ENCODE measurements at places on chromosomes 16 and 17.

GRCh38 chr17:80381416-80381923 is 33.5 kb upstream of the ENDOV start:
- DNase-seq, result no peak

GRCh38 chr16:89139907-89140361 is 31.6 kb upstream of the CDH15 start:
- no peak for DNase-seq

GRCh38 chr16:86122681-86123342 is 223.8 kb downstream of the IRF8 start:
- no peak for DNase-seq

DNA sequence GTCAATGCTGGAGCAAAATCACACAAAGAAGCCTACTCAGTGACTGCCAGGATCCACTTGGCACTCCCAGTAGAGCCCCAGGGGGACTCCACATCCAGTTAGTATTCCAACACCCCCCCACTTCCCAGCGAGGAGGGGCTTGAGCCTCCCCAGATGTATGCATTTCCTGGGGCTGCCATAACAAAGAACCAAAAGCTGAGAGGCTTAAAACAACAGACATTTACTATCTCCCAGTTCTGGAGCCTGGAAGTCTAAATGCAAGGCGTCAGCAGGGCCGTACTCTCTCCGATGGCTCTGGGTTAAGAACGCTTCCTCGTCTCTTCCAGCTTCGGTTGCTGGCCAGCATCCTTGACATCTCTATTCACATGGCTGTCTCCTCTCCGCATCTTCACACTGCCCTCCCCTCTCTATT is 23.0 kb upstream of the GNA13 start:
- no peak for DNase-seq

DNA sequence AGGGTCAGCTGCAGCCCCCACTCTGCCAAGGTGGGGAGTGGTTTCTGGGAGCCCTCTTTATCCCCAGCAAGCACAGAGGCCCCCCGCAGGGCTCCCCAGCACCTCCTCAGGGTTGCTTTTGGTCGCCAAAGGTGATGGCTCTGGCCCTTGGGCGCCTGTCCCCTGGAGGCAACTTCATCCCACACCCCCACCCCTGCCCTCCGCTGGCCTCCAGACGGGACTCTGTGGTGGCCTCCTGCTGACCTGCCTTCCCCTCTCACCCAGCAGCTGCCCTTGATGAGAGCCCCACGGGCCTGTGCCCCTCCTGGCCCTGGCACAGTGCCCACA is 7.8 kb upstream of the RHOT2 start:
- DNase-seq, result no peak

- no peak for DNase-seq
These were observed 179.3 kb downstream of the SEC14L1 start for GRCh38 chr17:77320044-77320440.

DNA sequence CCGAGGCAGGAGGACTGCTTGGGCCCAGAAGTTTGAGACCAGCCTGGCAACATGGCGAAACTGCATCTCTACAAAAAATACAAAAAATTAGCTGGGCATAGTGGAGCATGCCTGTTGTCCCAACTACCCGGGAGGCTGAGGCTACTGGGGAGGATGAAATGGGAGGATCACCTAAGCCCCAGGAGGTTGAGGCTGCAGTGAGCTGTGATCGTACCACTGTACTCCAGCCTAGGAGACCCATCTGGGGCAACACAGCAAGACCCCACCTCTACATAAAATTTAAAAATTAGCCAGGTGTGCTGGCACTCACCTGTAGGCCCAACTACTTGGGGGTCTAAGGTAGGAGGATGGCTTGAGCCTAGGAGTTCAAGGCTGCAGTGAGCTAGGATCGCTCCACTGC is 1.8 kb downstream of the PAM16 start:
- no peak for DNase-seq

- no peak for DNase-seq
These were observed 46.4 kb downstream of the SPOP start for GRCh38 chr17:49631496-49631895.

- no peak for DNase-seq
These were observed 115.5 kb upstream of the TBX2 start for GRCh38 chr17:61284174-61284573.

- DNase-seq, result no peak
These were observed 197.3 kb upstream of the SDK2 start for GRCh38 chr17:73841431-73842060.

- peak; percentile 28 for DNase-seq
These were observed 630 bp downstream of the GRB2 start for GRCh38 chr17:75404731-75405364.

DNA sequence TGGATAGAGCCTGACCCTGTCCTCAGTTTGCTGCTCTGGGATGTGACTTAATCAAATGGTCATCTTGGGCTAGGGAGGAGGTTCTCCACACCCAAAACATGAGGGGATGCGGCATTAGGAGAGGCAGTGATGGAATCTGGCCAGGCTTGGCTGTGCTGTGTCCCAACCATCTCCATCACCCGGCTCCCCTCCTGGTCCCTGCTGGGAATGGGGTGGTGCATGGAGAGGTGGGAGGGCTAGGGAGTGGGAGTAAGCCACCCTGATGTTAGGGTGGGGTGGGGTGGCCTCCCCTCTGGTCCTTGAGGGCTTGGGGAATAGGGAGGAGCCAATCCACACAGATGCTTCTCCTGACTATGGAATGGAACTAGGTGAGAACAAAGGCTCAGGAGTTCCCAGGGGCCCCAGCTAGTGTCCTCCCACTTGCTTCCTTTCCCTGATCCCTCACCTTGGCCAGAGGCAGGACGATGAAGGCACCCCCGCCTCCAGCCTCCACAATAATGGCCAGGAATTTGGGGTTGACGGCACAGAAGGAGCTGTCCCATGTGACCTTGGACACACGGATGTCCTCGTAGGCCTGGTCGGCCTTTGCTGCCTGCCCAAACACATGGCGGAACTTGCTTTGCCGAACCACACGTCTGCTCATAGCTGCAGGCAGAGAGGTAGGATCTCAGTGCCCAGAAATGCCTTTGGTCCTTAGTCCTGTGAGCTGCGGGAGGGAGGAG is 1.8 kb downstream of the CORO6 start:
- no peak for DNase-seq

GRCh38 chr17:82160075-82160474 is 52.6 kb downstream of the CCDC57 start:
- DNase-seq, result no peak

GRCh38 chr16:78763821-78764440 is 664.5 kb downstream of the WWOX start:
- DNase-seq, result no peak

- DNase-seq, result no peak
These were observed 1.6 kb downstream of the PPL start for GRCh38 chr16:4935241-4935855.

DNA sequence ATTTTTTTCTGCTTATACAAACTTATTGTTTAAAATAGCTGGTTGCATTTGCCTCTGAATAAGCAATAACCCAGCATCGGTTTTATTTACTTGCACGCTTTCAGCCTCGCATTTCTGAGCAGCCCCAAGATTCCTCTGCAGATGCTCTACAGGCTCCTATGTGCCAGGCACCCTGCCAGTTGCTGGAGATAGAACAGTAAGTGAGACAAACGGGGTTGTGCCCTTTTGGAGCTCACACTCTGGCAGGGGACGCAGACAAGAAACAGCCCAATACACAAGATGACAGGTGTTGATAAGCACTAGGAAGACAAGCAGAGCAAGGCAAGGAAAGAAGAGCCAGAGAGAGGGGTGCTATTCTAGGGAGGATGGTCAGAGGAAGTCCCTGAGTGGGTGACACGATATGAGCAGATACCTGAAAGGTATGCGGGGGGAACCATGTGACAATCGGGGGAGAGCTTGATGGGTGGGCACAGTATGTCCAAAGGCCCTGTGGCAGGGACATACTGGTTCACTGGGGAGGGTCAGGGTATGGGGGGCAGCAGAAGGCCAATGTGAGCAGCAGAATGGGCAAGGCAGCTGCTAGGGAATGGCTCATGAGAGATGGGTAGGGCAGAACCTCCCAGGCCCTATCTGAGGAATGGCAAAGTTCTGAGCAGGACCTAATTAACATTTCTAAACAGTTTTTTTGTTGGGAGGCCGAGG is 18.7 kb upstream of the ADORA2B start:
- no peak for DNase-seq

GRCh38 chr17:79395545-79395944 is 215.3 kb downstream of the RBFOX3 start:
- DNase-seq, result no peak

DNA sequence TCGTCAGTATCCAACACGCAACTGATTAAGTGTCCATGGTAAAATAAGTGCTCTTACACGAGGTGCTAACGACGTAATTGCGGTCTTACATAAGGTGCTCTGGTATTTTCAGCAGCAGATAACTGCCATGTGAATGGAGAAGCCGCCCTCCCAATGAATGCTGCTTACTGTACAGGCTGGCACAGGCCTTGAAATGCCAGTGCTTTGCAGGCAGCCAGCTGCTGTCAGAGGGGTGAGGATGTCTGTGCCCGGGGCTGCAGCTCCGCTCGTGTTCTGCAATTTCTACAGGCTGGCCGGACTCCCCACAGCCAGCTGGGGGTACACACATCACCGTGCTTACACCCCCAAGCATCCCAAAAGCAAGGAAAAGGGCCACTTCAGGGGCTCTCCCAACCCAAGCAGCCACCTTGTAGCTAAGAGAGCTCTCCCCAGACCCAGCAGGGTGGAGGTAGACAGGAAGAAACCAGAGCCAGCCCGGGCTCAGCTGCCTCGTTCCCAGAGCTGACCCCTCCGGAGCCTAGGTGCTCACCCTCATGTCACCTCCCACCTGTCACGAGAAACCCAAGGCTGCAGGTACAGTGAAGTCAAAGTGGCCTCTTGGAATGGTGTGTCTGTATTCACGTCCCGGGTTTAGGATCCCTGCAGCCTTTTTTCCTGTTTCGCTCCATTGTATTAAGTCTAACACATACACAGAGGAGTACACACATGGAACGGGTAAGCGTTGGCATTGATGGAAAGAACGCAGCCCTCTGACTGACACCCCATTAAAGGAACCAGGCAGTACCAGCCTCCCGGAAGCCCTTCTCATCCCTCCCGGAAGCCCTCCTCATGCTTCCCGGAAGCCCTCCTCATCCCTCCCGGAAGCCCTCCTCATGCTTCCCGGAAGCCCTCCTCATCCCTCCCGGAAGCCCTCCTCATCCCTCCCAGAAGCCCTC is 27.2 kb upstream of the RPH3AL start:
- no peak for DNase-seq

- no peak for DNase-seq
These were observed 238.0 kb upstream of the TBX2 start for GRCh38 chr17:61161615-61162134.

GRCh38 chr16:66467611-66468010 is 40.5 kb downstream of the BEAN1 start:
- DNase-seq, result no peak

GRCh38 chr17:57531648-57532504 is 213.2 kb downstream of the CCDC182 start:
- DNase-seq, result no peak

- DNase-seq, result peak; percentile 88
These were observed 41.5 kb downstream of the LDHD start for GRCh38 chr16:75074920-75075687.

GRCh38 chr16:48091117-48091516 is 64.7 kb downstream of the ABCC12 start:
- DNase-seq, result no peak
